CD8-positive, alpha-beta memory T cell (primary cell): ENCODE measurements at places on chromosomes 16 and 17. TPM values are rescaled to one million over a fixed set of nuclear protein-coding genes. Genes with fewer than 3 reads are reported as not detected.

DNA sequence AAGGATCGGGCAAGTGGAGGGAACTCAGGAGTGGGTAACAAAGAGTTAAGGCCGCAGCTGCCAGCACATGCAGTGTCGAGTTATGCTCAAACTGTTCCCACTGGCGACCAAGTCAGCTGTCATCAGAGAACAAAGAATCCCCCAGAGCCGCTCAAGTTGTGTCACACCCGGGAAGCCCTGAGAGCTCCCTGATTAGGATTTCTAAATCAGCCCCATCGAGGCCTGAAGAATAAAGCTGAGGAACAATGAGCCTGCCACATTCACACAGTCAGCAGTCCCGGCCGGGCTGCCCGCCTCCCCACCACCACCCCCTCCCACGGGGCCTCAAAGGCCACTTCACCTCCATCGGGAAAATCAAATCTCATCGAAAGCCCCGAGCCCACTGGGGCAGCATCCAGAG is 84.5 kb downstream of the SOX9 start:
- DNase-seq = no peak

GRCh38 chr16:85054948-85055492 is 27.4 kb downstream of the KIAA0513 start:
- no peak for DNase-seq

DNA sequence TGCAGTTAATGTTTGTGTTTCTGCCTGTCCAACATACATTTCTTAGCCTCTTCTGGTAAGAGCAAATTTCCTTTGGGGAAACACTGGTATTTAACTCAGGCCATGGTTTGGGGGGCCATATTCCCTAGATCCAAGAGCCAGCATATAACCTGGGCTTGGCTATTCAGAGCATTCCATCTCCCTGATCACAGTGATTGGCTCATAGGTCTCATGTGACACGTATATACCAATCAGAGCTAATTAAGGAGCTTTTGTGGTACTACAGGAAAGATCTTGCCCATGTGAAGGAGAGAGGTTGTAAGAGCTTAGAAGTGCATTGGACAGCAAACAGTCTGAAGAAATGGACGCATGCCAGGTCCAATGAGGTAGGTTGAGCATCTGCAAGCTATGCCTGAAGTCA is 33.4 kb upstream of the GPR139 start:
- DNase-seq = no peak

GRCh38 chr17:5759501-5759925 is 175.2 kb upstream of the NLRP1 start:
- no peak for DNase-seq

DNA sequence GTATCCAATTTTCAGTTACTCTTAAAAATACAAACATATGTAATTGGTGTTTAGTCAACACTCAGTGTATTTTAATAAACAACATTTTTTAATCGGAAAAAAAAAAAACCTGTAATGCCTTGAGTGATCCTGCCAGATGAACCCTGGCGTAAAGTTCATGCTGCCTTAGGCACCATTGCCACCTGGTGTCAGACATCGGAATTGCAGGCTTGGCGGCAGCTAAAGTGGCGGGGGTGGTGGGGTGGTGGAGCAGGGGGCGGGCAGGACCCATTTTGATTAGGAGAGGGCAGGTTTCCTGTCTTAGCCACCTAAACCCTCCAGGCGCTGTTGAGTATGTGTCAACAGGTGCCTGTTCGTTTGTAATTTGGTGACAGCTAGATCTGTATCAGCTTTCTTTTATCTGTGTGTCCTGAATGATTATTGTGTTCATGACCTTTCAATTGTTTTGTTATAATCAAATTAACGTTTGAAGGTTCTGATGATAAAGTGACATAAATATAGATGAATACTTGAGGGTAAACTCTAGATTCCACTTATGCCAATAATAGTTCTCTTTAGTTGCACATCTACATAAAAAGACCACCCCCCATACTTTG is 588.7 kb downstream of the CDH13 start:
- DNase-seq = peak; percentile 29

ADAP2 gene
- 1.7 TPM for total RNA-seq

DNA sequence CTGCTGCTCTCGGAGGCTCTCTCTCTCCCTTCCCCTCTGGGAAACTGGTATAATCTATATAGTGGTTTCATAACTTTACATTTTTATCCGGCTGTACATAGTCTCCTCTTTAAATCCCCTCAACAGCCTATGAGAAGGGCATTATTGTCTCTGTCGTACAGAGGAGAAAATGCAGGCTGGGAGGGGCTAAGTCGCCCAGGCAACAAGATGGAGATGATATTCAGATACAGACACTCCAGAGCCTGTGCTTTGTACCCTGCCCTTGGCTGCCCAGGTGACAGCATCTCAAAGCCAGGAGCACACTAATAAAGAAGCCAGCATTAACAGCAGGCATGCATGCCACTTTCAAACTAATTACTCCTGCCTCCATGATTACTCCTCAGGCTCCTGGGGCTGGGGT is 4.7 kb upstream of the EIF1 start:
- no peak for DNase-seq
